AG10803 (cell line): ENCODE measurements at places on chromosomes 3 and 15.
A peak's percentile ranks its signal among the peaks of the same experiment; 100 is the strongest.

DNA sequence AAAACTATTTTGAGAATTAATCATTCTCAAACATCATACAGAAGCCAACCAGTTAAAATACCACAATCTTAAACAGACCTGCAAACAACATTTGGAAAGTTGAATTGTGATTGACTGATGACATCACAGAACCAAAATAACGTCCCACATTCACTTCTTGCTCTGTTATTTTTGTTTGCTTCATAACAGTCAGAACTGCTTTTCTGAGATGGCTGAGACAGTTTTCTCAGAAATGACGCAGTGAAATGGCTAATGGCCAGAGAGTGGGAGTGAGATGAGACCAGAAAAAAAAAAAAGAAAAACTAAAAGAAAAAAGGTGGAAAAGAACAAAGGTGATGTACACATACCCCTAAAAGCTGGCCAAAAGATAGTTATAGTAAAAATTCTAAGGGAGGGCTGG is 1061.2 kb downstream of the FHIT start:
- DNase-seq: no peak

- DNase-seq: no peak
Observed at GRCh38 chr3:115022199-115022598, 124.9 kb downstream of the ZBTB20 start.

DNA sequence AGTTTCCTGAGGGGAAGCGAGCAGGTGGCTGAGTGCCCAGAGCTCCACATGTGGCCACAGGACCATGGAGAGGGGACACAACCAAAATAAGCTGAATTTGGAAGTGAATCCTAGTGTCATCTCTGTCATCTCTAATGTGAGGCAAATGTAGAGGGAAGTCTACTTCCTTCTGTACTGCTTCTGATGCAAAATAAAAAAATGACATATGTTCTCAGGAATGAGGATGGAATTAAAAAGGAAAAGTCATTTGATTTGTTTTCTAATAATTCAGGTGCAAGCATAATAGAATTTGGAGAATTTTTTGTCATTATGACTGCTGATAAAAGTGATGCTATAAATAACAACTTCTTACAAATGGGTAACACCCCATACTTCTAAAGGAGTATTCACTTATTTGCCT is 59.5 kb upstream of the POU1F1 start:
- DNase-seq: no peak

- DNase-seq: no peak
Observed at GRCh38 chr3:143123353-143123984, 3.9 kb downstream of the CHST2 start.

GRCh38 chr15:48888836-48889235 is 10.9 kb downstream of the EID1 start:
- DNase-seq: peak; percentile 25

DNA sequence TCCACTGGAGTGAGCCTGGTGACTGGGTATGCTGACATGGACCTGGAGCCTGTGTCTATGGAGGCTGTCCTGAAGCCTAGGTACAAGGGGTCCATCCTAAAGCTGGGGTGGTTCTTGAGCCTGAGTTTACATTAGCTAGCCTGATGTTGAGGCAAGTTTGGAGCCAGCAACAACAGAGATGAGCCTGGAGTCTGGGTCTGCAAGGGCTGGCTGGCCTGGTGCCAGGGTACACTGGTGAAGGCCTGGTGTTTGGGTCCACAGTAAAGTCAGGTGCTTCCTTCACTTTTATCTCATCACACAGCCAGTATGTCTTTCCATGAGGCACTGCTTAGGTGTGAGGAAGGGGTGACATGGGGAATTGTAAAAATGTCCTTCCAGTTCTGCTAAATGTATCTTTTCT is 49.5 kb downstream of the TP63 start:
- DNase-seq: no peak

DNA sequence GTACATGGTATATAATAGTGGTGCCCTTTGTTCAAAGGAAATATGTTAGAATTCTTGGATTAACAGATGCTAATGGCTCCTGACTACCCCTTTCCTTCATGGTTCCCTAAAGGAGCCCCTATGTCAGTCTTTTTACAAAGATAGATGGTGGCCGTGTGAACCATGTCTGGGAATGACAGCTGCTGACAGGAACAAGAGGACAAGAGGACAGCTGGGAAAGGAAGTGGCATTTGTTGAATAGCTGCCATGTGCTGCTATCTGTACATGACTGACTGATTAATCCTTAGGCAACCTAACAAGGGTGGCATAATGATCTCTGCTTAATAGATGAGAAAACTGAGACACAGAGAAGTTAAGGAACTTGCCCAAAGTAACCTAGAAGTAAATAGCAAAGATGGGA is 321.7 kb downstream of the ZNF621 start:
- no peak for DNase-seq

DNA sequence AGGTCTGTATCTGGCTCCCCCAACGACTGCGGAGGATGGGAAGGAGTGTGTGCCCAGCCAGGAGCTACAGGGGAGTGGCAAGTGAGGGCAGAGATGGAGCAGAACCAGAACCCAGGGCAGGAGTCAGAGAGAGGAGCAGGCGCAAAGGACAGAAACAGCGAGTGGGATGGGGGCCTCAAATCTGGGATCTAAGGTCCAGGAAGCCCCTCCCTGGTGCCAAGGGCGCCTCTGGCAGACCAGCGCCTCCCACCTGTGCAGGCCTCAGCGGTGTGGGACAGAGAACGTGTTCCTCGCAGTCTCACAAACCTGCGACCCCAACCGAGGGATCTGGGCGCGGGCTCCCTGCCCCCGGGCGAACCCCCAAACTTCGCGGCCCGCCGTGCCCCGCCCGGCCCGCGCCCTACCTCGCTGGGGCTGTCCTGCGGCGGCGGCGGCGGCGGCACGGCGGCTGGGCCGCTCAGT is 301 bp downstream of the PCBP4 start:
- no peak for DNase-seq

GRCh38 chr3:171994646-171995428 is 44.5 kb upstream of the FNDC3B start:
- DNase-seq: peak; percentile 98

GRCh38 chr3:188244395-188244861 is 90.5 kb downstream of the LPP start:
- peak; percentile 81 for DNase-seq

GRCh38 chr3:12383218-12383617 is 94.3 kb downstream of the PPARG start:
- DNase-seq: no peak

- DNase-seq: peak; percentile 33
Observed at GRCh38 chr3:5014391-5014790, 35.2 kb downstream of the BHLHE40 start.
